ENCODE measurements at places on chromosomes 13 and 19.

- DNase-seq: no peak
These were observed 15.4 kb upstream of the SBNO2 start for GRCh38 chr19:1189419-1189818.

GRCh38 chr19:3034406-3034655 is 5.3 kb upstream of the TLE2 start:
- DNase-seq: no peak

- DNase-seq: no peak
These were observed 67.3 kb upstream of the ITM2B start for GRCh38 chr13:48165727-48166126.

- DNase-seq: peak; percentile 99
These were observed 172.7 kb downstream of the SPRY2 start for GRCh38 chr13:80168089-80168850.

- no peak for DNase-seq
These were observed 3.1 kb downstream of the TMEM86B start for GRCh38 chr19:55225415-55225958.
